ENCODE measurements at places on chromosomes 2 and 18. TPM values are rescaled to one million over a fixed set of nuclear protein-coding genes. Genes with fewer than 3 reads are reported as not detected.

- DNase-seq: no peak
Observed at GRCh38 chr2:19073522-19073921, 284.9 kb downstream of the OSR1 start.

DNA sequence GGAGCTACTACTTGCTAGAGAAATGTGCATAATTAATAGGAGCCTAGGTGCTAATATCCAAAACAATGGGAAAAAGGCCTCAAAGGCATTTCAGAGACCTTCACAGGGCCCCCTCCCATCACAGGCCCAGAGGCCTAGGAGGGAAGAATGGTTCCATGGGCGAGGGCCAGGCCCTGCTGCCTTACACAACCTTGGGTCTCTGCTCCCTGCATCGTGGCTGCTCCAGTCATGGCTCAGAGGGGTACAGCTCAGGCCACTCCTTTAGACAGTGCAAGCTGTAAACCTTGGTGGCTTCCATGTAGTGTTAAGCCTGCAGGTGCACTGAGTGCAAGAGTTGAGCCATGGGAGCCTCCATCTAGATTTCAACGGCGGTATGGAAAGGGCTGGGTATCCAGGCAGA, 429.2 kb downstream of the FIGN start:
- DNase-seq: no peak

DNA sequence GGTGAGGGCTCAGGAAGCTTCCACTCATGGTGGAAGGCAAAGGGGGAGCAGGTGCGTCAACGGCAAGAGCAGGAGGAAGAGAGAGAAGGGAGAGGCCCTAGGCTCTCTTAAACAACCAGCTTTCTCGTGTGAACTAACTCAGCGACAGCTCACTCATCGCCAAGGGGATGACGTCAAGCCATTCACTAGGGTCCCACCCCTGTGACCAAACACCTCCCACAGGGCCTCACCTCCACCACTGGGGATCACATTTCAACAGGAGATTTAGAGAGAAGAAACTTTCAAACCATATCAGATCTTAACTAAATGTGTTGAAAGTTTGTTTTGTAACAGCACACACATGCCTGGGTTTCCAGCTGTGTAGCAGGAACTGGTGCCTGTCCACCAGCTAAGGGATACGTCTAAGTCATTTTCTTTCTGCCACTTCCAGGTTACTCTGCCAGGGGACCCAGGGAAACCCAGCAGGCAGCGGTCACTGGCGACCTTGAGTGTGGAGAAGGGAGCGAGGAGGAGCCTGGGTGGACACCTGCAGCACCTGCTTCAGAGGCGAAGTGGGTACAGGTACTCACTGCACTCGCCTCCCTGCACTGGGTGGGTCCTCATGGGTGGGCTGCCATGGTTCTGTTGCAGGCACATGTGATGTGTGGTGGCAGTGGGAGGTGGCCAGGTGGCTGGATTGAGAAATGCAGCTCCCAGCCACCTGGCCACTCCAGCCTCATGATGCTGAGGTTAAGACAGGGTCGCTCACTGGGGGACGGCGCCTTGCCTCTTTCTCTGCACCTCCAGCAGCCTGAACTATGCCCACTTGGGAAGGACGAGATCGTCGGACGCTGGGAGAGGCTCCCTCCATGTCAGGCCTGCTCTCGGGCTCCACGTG, 8.4 kb upstream of the GPC1 start:
- DNase-seq: peak; percentile 50

ARHGAP28 gene
- total RNA-seq: 9.4 TPM

DNA sequence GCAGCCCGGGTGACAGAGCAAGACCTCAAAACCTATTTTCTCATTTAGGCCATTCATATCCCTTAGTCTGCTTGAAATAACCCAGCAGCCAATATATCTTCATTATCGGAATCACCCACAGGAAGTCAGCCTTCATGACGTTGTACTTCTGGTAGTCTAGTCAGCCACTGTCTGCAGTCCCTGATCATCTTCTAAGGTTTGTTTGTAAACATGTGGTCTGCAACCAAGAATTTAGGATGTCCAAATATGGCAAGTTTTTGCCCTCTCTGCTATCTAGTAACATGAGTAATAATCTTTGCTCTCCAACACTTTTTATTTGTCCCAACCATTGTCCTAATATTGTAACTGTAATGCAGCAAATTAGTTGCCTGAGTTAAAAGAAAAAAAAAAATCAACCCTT, 92.5 kb downstream of the PRPF40A start:
- no peak for DNase-seq

DNA sequence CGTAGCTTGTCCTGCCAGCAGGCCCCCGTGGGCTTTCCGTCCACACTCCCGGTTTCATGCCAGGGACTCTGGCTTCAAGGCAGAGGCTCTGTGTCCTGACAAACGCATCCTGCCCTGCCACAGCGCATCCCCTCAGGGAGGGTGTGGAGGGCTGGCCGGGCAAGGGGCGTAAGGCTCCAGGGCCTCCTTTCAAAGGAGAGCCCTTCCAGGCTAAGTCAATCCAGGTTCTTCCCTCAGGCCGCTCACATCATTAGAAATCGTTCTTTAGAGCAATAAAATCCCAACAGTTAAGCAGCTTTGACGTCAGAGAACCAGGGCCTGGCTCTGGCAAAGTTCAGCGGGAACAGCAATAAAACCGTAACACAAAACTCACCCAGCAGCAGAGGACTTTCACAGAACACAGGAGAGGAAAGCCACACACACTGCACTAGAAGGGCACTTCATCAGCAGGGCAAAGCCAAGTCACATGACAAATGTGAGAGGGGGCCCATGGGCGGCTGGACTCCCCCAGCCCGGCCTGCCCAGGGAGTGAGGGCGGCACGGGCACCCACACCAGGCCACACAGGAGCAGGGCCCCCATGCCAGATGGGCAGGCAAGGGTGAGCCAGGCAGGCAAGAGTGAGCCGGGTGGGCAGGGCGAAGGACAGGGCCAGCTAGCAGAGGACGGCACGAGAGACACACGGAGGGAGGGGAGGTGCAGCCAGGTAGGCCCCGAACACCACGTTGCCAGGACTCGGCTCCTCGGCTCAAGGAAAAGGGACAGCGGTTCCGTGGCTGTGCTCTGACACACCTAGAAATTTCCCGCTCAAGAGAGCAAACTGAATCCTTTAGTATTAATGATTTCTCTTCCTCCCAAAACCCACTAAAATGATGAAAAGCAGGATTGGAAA, 52.0 kb downstream of the HDAC4 start:
- DNase-seq: no peak

DNA sequence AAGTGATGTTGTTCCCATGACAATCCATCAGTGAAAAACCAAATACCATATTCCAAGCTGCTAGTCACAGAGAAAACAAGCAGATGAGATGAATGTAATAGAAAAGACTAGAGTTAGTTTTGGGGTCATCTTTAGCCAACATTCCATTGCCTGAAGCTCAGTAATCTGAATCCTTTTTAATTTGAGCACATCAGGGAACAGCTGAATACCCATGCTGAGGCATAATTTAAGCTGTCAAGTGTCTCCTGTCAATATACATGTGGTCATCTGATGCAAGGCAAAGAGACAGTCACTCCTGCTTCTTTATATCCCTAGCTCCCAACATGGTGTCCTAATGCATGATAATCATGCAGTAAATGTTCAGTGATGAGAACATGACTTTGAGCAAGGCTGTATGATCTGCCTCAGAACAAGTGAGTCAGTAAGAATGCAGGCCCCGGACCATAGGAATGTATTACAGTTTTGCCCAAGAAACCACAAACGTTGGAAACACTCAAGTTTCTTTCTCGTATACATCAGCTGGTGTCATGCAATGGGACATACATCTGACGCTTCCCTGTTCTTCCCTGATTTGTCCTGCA, 48.0 kb downstream of the CDK15 start:
- no peak for DNase-seq

- no peak for DNase-seq
Observed at GRCh38 chr18:58632552-58632951, 3.7 kb upstream of the ALPK2 start.

- no peak for DNase-seq
Observed at GRCh38 chr2:53998834-53999233, 28.0 kb upstream of the PSME4 start.

GRCh38 chr2:240213476-240214421, 73.3 kb upstream of the OTOS start:
- DNase-seq: no peak

- DNase-seq: no peak
Observed at GRCh38 chr18:61824733-61825363, 68.0 kb downstream of the RNF152 start.

DNA sequence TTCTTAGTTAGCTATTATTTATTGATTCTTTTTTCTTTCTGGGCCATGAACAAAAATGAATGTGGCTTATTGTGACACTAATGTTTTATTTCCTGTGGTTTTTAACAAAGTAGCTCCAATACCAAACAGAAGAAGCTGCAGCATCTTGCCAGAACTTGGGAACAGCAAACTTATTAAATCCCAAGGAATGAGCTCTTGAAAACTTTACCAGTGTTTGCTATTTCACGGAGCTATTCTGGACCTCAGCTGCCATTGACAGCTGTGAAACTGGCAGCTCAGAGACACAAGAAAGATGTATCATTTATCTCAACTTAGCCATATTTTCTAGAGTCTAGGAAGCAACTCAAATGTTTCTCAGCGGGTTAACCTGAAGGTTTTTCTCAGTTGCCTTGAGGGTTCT, 91.0 kb upstream of the NEUROD1 start:
- DNase-seq: no peak

KCNE4 gene
- total RNA-seq: 5.3 TPM

DNA sequence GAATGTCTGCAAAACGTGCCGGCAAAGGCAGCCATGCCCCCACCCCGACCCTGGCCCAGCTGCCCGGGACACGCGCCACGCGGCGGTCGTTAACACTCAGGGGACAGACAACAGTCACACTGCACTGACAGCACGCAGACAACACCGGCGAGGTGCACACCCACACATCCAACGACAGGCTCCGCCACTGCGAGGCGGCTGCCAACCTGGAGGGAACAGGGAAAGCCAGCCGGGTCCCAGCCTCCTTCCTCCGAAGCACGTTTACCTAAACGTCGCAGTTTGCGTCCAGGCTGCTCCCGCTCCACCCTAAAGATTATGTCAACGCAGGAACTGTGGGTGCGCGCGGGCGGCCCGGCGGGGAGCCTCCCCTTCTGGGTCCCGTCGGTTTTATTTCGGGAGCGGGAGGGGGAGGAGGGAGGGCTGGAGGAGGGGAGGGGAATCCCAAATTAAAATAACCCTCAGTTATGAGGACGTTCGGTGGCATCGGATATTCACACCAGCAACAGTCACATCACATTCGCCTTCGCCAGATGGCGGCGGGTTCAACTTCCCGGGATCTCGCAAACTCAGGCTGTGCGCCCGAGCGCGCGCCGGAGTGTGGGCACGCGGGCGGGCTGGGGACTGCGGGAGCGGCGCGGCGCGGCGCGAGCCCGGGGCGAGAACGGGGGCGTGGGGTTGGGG, 644 bp downstream of the PTGR3 start:
- peak; percentile 76 for DNase-seq

- DNase-seq: no peak
Observed at GRCh38 chr2:241274127-241274526, 41.3 kb downstream of the HDLBP start.

MATN3 gene
- 2.9 TPM for total RNA-seq

ASXL3 gene
- total RNA-seq: 16.3 TPM

- DNase-seq: no peak
Observed at GRCh38 chr2:96501471-96501874, 3.7 kb downstream of the NEURL3 start.

SERPINB11 gene
- not detected for total RNA-seq

EPHA4 gene
- total RNA-seq: 21.8 TPM

GRCh38 chr2:20327370-20327769, 23.3 kb downstream of the PUM2 start:
- DNase-seq: no peak

DDX18 gene
- 60.0 TPM for total RNA-seq

GRCh38 chr2:109457366-109457765, 156.4 kb downstream of the SEPTIN10 start:
- no peak for DNase-seq

GRCh38 chr2:217274578-217274977, 414.7 kb upstream of the TNP1 start:
- DNase-seq: no peak

- no peak for DNase-seq
Observed at GRCh38 chr18:33014060-33014796, 241.4 kb upstream of the KLHL14 start.

GRCh38 chr18:46719388-46719787, 37.5 kb downstream of the ST8SIA5 start:
- DNase-seq: peak; percentile 17

DNA sequence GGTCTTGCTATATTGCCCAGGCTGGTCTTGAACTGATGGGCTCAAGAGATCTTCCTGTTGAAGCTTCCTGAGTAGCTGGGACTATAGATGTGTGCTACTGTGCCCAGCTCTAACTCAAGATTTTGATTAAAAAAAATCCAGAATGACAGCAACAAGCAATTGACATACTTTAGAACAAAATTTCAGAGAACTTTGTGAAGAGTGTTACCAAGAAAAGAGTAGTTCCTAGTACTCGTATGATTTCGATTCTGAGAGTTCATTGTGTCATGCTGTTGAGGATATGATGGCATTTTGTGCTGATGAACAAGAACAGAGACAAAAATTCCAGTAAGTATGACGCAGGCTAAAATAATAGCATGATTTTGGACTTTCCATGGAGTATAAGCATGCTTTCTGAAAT, 90.2 kb upstream of the TWSG1 start:
- no peak for DNase-seq

Measured in lung (tissue), 17 donors.